ENCODE measurements at places on chromosomes 7 and 10.

GRCh38 chr7:75772081-75773077 is at the start of gene CCL26:
Gene CCL26, minus strand, starts transcription at chr7:75772211. Its CDS starts 35 bp downstream, at chr7:75772176.
- DNase-seq = no peak

GRCh38 chr10:6292741-6293151 is 90.0 kb downstream of the PFKFB3 start:
- no peak for DNase-seq

DNA sequence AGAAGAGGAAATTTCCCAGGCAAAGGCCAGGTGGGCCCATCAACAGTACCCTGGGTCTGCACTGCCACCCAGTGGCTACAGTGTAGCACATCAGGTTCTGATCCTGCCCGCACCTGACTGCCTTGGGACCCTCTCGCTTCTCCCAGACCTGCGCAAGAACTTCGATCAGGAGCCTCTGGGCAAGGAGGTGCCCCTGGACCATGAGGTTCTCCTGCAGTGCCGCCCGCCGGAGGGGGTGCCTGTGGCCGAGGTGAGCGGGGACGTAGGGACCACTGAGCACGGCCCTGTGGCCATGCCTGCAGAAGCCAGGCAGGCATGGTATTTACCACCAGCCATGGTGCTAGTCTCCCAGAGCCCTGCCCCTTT is 33.9 kb upstream of the SLC29A3 start:
- DNase-seq = no peak

DNA sequence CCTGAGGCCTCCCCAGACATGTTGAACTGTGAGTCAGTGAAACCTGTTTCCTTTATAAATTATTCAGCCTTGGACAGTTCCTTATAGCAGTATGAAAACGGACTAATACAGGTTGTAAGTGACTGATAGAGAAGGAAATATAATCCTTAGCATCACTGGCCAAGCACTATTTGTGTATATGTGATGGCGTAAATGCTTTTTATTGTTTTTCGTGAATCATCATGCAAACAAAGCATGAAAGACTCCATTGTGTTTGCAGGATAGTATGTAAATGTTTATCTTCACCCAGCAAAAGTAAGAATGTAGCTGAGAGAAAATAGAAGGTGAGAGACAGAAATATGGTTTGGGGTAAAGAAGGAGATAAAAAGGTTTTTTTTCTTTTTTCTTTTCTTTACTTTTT is 92.5 kb upstream of the LRGUK start:
- no peak for DNase-seq

- no peak for DNase-seq
Measured at GRCh38 chr7:28427236-28427635, 14.9 kb downstream of the CREB5 start.

DNA sequence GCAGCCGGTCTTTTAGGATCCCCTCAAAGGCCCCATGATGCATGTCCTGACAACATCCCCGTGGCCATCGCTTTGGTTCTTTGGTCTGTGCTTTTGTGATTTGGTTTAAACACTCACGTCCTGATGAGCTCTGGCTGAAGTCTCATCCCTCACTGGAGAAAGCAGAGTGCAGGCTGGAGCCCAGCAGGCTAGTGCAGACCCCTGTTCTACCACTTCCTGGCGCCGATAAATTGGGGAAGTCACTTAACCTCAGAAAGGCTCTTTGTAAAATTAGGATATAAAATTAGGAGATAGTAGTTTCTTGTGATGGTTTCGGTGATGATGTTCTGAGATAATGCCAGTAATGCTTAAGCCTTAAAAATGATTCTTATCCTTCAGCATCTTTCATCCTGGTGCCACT is 307.6 kb downstream of the GFRA1 start:
- DNase-seq = no peak

- no peak for DNase-seq
Measured at GRCh38 chr7:149736478-149737360, 36.7 kb downstream of the ZNF467 start.

DNA sequence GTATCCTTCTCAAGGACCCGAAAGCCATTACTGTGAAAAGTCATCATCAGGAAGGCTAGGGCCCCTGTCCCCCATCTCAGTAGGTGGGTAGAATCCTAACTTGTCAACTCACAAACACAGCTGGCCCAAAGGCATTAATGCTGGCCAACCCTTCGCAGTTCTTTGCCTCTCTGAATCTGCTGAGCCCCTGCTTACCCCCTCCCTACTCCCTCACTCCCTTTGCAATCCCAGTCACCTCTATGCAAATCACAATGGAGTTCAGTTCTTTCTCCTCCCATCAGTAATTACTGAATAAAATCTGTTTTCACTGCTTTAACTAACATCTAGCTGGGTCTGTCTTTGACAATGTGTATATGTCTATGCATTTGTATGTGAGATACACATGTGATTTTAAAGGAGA is 38.1 kb upstream of the AOAH start:
- no peak for DNase-seq

DNA sequence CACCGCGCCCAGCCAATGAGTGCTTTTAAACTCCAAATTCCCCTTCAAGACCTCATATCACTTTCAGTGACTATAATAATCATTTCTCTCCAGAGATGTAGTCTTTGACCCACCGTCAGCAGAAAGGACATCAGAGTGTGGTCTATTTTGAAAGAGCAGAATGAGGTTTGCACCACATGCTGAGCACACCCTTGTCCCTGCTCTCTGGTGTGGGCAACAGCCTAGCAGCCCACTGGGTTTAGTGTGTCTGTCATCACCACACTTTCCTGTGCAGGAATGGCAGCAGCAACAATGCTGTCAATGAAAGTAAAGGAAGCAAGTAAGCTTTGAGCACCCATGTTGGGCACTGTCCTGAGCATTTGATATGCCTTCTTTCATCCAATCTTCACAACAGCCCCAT is 122.4 kb downstream of the PLXNA4 start:
- DNase-seq = no peak

GRCh38 chr10:49307921-49308320 is 9.0 kb downstream of the C10orf71 start:
- DNase-seq = no peak

DNA sequence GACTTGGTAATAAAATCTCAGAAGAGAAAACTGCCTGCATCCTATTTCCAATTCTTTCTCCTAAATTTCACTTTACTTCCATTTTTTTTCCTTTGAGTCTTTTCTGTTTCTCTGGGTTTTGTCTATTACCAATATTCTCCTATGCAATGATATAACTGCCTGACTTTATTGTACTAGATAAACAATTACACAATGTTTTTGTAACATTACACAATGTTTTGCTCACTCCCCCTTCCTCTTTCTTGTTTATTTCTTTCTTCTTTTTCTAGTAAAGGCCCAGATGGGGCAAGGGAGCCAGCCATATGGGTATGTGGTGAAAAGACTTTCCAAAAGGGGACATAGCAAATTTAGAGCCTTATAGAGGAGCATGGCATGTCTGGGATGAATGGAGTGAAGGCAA is 278.7 kb upstream of the PHYHIPL start:
- no peak for DNase-seq

DNA sequence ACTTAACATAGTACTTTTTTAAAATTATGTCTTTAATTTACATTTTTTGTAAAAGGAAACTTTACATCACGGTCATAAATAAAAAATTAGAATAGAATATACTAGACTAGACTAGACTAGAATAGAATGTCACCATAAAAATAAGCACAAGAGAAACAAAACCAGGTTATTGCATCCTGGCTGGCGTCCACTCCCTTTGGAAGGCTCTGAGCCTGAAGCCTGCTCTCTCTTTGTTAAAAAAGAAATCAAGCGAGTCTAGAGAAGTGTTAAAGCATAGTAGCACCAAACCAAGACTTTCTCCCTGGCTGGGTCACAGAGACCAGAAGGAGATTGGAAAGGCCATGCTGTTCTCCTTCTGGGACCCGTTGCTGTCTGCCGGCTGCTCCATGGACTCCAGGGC is 104.6 kb downstream of the C10orf105 start:
- no peak for DNase-seq

DNA sequence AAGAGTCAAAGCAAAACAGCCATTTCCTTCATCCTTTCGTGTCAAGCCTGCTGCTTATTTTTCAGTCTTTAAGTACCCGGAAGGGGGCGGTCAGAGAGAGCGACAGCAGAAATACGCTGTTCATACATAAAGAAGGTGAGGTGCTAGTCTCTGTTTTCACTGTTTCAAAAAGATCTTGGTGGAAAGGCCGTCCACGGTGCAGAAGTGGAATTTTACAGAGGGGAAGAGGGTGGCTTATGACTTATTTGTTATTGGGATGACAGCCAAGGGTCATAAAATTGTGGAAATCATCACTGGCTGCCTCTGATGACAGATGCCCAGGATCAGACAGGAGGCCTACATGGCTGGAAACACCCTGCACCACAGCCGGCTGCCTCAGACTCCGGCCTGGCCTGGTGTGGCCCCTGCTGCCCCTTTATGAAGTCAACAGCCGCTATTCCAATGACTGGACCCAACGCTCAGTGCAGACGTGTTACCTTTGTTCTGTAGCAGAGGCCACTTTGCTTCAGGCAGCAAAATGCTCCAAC is 57.0 kb downstream of the HIPK2 start:
- DNase-seq = no peak

DNA sequence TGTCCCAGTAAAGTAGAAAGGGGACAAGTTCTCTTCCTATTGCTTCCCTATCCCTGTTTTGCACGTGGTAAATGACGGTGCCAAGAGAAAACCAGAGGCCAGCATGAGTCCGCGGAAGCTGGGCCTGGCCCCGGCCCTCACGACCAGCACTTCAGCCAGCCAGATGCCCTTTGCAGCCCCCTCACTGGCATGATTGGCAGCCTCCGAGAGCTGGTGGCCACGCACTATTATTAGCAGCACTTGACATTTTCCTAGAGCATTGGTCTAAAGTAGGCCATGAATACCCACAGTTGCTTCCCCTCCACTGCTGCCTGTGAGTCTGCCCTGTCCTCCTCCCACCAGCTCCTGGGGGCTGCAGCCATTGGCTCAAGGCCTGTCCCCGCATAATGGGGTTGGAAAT is 369.1 kb downstream of the PLXNA4 start:
- DNase-seq = no peak

DNA sequence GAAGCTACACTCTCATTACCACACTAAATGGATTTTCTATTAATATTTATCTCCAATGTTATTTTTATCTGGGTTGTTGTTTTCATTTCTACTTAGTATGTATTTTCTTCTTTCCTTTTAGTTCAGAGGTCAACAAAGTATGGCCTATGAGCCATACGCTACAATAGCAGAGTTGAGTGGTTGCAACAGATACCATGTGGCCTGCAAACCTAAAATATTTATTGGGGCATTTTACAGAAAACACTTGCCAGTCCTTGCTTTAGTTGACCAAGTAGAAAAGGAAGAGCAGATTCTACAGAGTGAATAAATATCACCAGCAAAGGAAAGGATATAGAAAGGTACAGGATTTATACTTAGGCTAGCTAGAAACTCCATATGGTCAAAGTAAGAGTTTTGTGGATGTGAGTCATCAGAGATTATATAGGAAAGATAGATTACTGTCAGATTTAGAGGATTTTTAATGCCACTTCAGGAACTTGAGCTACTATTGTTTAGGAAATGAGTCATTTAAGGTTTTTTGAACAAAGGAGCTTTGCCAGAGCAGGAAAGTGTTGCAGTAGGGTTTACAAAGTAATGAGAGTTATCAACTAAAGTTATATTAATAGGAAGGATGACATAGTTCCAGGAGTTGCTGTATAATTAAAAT is 323.3 kb upstream of the KAT6B start:
- DNase-seq = no peak

GRCh38 chr7:78134256-78134655 is 335.7 kb downstream of the PHTF2 start:
- no peak for DNase-seq

- no peak for DNase-seq
Measured at GRCh38 chr7:2638224-2638991, 6.6 kb downstream of the TTYH3 start.

GRCh38 chr7:96085953-96086352 is 235.9 kb downstream of the SLC25A13 start:
- DNase-seq = no peak

- DNase-seq = no peak
Measured at GRCh38 chr7:36078816-36079360, 74.2 kb upstream of the EEPD1 start.

DNA sequence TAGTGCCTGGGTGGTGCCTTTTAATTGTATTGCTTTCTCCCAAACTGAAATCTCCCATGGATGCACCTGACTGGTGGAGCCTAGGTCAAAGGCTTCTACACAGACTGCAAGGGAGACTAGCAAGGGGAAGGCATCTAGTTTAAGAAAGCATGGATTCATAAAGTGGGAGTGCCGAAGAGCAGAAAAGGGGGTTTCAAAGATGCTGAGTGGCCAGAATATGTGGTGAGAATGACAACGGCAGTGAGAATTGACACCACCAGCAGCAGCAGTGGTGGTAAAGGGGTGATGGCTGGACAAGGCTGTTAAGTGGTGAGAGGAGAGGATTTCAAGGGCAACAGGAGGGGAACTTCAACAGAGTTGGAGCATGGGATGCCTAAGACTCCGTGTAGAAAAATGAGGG is 36.7 kb downstream of the LSMEM1 start:
- DNase-seq = no peak

DNA sequence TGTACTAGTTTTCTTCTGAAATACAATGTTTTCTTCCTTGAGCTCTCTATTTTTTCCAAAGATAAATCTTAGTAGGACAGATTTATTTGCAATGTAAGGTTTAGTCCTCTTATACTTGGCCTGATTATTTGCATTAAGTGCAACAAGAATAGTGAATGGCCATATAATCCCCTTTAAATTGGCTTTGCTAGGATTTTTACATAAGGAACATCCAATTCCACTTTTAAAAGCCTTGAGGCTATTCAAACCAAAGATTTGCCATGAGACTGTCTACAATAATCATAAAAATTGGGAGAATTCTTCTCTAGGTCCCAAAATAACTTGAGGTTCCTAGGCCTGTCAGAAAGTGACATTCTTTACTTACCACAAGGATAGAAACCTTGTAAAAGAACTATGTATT is 128.6 kb upstream of the THSD7A start:
- no peak for DNase-seq

DNA sequence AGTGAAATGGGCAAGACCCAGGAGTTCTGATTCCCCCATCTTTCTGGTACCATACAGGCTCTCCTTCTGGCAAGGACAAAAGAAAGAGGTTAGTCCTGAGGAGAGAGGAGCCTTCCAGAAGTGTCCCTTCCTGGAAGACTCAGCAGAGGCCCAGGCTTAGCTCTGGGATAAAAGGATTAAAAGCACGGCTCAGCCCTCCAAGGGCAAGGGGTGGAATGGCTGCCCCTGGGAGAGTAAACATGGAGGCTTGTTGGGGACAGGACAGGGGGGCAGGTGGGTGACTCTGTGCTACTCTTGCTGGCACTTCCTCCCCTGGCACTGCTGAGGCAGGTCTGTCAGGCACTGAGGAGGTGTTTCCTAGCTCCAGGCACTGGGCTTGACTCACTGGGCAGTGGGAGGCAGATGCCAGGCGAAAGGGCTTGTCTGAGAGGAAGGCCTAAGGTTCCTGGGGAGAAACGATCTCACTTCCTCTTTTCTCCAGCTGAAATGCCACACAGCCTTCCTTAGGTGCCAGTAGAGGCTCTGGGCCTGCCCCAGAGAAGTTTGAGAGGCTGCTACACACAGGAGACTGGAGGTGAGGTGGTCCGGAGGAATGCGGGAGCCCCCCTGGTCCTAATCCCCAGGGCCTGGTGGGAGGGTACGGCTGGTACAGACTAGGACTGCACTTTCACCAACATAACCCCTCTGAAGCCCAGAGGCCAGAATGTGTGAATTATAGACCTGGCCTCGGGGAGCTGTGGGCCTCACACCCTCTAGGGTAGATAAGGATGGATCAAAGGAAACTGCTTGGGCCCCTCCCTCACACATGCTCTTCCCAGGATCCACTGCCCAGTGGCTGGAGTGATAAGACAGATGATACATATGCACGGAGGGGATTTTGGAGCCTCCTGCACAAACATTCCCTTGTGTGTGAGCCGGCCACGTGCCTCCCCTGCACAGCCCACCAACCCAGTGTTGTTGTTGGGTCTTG is 63.2 kb upstream of the PODXL start:
- no peak for DNase-seq

Data from stimulated activated CD8-positive, alpha-beta memory T cell treated with anti-CD3 and anti-CD28 coated beads, Interleukin-7, amount 100 ng/mL, for 4 hours (primary cell).